Activated T-helper 17 cell treated with anti-CD3 and anti-CD28 coated beads, Interleukin-2, amount 50 U/mL, for 72 hours (primary cell): ENCODE measurements at places on chromosomes 12 and 14.
A peak's percentile ranks its signal among the peaks of the same experiment; 100 is the strongest.

GRCh38 chr12:92025462-92026207 is 120.0 kb downstream of the BTG1 start:
- no peak for ATAC-seq

DNA sequence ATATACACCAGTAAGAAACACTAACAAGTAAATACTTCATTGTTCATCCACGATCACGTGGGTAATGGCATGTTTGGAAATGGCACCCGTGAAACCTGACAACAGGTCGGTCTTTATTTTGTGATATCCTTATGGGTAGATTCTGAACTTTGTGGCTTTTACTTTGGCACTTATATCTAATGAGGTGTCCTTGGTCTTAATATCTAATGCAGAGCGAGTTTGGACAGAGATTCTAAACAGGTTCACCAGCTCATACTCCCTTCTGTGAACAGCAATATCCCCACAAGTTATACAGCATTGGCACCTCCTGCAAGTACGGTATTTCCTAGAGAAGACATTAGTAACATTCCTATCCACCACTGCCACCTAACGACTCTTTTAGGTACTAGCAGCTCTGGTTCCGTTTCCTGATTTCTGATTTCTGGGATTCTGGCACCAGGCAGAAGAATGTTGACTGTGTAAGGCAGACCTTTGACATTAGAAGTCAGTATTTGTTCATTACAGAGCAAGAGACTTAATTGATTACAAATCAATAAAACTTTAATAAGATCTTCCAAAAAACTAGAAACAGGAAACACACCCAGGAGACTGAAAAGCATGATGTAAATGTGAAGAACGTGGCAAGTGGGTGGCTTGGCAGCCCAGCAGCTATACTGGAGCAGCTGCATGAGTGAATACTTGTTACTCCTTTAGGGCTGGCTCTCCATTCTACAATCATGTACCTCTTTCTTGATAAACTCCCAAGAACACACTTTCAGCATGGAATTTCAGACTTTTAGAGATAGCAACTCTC is 2.5 kb downstream of the ANG start:
- ATAC-seq = peak; percentile 78

DNA sequence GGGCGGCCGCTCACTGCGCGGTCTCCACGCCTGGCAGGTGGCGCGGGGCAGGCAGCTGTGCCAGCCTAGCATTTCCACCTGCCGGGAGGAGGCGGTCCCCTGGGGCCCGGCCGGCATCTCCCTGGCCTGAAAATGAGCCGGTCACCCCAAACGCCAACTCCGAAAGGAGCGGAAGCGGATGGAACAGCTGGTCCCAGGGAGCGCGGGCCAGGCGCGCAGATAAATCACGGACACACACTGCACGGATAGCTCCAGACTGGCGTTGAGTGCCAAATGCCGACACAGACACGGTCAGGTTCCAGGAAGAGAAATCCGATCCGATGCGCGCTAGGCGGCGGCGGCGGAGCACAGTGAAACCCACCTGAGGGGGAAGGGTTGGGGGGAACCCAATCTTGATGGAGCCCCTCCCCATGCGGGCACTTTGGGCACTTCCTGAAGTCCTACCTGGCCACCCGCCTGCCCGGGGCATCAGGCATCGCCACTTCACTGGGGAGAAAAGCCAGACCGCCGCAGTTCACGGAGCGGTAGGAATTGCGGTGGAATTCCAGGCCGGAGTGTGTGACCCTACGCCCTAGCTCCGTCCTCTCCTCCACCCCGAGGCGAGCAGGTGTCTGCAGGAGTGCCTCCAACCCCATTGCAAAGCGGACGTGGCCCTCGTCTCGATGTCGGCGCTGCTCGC is 624 bp upstream of the PLEKHD1 start:
- no peak for ATAC-seq

GRCh38 chr12:101700299-101700820 is 2.9 kb downstream of the CHPT1 start:
- no peak for ATAC-seq

- ATAC-seq = no peak
Measured at GRCh38 chr14:100539003-100539660, 48.1 kb downstream of the BEGAIN start.

- no peak for ATAC-seq
Measured at GRCh38 chr12:128771681-128772080, 52.1 kb downstream of the SLC15A4 start.

- no peak for ATAC-seq
Measured at GRCh38 chr12:99605-100004, 33.0 kb downstream of the IQSEC3 start.

DNA sequence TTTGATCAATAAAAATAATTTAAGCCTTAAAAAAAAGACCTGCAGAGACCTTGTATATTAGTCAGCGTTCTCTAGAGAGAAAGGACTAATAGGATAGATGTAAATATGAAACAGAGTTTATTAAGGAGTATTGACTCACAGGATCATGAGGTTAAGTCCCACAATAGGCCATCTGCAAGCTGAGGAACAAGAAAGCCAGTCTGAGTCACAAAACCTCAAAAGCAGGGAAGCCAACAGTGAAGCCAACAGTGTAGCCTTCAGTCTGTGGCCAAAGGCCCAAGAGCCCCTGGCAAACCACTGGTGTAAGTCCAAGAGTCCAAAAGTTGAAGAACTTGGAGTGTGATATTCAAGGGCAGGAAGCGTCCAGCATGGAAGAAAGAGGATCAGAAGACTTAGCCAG is 66.3 kb downstream of the TBX5 start:
- no peak for ATAC-seq

- no peak for ATAC-seq
Measured at GRCh38 chr12:636632-637031, 26.6 kb downstream of the NINJ2 start.

DNA sequence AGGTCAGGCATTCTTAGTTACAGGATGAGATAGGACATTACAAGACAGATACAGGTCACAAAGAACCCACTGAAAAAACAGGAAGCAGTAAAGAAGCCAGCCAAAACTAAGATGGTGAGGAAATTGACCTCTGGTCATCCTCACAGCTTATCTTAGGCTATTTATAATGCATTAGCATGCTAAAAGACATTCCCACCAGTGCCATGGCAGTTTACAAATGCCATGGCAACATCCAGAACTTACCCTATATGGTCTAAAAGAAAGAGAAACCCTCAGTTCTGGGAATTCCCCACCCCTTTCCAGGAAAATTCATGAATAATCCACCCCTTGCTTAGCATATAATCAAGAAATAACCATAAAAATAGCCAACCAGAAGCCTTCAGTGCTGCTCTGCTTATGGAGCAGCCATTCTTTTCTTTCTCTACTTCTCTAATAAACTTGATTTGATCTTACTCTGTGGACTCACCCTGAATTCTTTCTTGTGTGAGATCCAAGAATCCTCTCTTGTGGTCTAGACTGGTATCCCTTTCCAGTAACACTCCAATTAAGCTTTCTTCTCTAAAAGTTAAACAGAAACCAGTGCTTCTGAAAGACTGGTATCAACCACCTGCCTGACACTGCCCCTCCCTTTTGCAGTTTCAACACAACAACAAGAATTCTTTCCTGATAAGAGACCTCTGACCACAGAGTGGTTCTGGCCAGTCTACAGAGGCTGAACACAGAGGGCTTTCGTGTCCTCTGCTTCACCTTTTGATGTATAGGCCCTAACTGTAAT is 86.9 kb downstream of the BCAT1 start:
- ATAC-seq = peak; percentile 42

DNA sequence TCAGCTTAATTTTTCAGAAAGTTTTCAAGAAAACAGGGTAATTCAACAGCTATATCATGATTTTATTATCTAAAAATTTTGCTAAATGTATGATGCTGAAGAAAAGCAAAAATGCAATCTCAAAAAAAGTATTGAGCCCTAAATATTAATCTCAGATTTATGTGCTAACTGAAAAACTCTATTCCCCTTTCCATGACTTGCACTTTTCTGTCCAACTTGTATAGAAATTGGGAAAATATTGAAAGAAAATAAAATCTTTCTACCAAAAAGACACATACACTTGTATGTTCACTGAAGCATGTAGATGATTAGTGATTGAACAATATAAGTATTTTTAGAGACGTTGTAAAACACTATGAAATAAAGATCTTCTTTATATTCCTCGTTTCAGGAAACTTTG is 368.0 kb upstream of the ATXN7L3B start:
- ATAC-seq = no peak

- peak; percentile 73 for ATAC-seq
Measured at GRCh38 chr12:12927211-12928079, 24.5 kb downstream of the GPRC5D start.

GRCh38 chr12:132740652-132741051 is 21.0 kb downstream of the ANKLE2 start:
- no peak for ATAC-seq

- ATAC-seq = no peak
Measured at GRCh38 chr14:76307786-76308780, 67.9 kb upstream of the ESRRB start.
